ENCODE measurements at places on chromosomes 6 and 20. TPM values are rescaled to one million over a fixed set of nuclear protein-coding genes. Genes with fewer than 3 reads are reported as not detected.

GRCh38 chr6:169627736-169628607, 73.9 kb downstream of the WDR27 start:
- no peak for DNase-seq

The MMP24 gene
- total RNA-seq, result not detected

GRCh38 chr20:63709149-63709527, 1.3 kb downstream of the ZGPAT start:
- DNase-seq, result no peak

The COL21A1 gene
- total RNA-seq, result not detected

GRCh38 chr20:50651676-50652075, 39.7 kb downstream of the RIPOR3 start:
- DNase-seq, result no peak

The ZNF512B gene
- total RNA-seq, result 10.2 TPM

Measured in activated B cell treated with CpG ODN at 0.5 μM for 24 hours (primary cell).